Coronary artery (tissue), 2 donors: ENCODE measurements at places on chromosomes 12 and 14.
A peak's percentile ranks its signal among the peaks of the same experiment; 100 is the strongest.

DNA sequence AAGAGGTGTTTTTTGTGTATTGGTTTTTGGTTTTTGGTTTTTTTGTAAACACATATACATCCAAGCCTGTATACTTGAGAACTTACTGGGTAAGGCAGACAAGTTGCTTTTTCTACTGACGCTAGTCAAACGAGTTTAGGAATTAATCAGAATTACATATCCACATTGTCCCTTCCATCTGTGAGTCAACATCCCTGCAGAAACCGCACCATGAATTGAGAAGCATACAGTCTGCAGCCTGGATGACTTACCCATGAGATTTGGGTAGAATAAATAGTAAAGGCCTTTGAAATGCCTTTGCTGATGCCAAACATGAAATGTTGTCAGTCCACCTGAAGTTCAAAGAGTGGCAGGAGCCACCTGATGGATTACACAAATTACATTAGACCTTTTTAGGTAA, 21.4 kb upstream of the C12orf42 start:
- DNase-seq: no peak

GRCh38 chr14:54168489-54168888, 211.9 kb upstream of the BMP4 start:
- no peak for DNase-seq

GRCh38 chr14:69845050-69845581, 34.1 kb upstream of the SMOC1 start:
- no peak for DNase-seq

GRCh38 chr14:75418850-75419768, 8.7 kb upstream of the JDP2 start:
- DNase-seq: no peak

DNA sequence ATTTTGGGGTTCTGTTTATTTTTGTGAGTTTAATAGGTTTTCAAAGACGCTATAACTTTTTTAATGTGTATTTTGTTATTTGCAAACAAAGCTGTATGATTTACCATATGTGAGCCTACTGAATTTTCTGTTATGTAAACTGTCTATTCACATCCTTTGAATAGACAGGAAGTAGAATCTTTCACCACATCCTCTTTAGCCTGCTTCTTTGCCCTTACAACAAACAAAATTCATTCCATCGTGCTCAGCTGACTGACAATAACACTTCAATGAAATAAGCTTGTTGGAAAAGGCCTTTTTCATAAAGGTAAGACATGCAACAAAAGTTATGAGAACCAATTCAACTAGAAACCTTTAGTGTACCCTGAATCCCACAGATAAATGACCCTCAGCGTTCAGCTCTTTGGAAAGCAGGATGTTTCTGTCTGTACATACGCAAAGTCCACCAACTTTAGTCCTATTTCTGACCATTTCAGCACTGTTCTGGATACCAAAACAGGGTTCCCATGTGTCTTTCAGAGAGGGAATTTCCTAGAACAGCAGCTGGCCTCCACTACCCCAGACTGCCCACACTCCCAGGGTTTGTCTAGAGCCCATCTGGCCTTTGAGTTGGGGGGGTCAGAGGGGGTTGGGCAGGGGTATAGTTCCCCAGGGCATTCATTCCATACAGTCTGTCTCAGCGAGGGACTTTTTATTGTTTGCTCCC, 71.3 kb downstream of the DUSP6 start:
- no peak for DNase-seq

DNA sequence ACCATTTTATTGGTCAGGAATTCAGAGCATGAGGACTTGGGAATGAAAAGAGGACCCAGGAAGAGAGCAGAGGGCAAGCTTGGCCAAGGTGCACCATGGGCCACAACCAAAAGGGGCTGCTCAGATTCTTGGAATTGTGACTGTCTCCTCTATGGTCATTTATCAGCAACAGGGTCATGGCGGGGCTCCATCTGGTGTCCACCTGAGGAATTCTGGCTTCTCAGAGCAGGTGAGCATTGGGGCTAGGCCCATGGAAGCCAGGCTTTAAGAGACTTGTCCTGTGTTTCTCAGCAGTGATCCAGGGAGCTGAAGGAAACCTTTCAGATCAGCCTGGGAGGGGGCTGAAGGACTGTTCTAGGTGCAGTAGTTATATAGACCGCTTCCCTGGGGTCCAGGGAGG, 2.6 kb upstream of the RIN3 start:
- no peak for DNase-seq

DNA sequence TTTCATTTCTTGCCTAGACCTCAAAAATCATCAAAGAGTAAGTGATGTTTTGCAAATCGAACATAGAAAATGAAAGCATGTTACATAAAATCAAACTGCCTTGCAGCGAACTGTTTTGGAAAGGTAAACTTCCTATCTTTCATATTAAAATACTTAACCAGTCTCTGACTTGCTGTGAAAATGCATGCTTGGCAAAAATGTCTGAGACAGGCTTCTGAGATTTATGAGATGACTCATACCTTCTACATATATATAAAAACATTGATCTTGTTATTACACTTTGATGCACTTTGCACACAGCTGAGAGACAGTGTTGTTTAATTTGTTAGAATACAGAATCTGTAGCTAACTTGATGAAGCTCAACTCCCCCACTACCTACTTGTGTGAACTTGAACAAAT, 179.1 kb downstream of the KITLG start:
- DNase-seq: no peak

DNA sequence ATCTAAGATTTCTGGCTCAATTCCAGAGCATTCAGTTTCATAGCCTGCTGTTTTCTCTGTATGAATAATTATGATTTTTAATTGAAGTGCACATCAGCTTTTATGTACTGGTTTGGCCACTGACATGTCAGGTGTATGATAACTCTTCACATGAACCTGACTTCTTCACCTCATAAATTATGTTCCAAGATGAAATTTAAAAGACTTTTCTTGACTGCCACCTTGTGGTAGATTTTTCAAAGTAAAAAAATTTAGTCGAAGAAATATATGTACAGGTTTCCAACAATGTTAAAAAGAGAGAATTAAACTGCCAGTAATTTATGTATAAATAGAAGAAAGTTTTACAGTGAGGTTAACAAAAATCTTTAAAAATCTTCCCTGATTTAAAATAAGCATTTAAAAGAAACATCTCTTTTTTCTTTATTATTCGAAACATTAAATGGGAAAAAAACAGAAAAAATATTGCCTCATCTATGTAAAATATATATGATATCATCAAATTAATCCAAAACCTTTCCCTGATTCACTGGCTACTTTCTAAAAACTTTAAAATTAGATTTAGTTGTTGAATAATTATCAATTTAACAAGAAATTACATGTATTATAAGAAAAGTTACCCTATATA, 124.9 kb upstream of the ATXN7L3B start:
- DNase-seq: no peak

DNA sequence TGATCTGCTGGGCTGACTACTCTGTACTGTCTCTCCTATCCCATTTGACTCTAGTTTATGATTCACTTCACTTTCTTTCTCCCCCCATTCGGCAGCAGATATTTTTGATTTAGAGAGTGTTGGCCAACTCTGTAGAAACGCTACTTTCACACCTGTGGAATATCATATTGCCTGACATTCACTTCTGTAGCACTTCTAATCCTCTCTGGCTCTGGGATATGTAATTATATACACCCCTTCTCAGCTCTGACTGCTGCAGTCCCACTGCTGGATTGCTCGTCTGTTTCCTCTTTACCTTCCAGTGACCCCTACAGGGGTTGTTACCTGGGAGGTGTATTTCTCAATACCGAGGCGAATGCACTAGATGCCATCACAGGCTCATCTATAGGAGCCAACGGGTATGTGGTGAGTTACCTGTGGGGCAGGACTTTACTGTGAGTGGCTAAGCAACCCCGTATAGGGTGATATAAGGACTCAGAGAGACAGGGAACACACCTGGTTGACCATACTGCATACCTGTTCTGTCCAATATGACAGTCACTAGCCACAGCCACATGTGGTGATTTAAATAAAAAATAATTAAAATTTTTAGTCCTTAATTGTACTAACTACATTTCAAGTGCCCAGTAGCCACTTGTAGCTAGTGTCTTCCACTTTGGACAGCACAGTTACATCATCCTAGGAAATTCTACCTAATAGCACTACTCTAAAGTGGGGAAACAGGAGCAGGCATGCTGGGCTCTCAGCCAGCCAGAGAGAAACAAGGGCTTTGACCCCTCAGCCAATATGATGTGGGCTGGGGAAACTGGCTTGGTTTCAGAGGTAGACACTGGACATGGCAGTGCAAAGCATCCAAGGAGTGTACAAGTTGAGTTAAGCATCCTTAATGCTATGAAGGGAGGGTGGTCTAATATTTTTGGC, 95.0 kb downstream of the C12orf75 start:
- no peak for DNase-seq

- DNase-seq: peak; percentile 38
These were observed 118.6 kb downstream of the DICER1 start for GRCh38 chr14:95038521-95039250.

DNA sequence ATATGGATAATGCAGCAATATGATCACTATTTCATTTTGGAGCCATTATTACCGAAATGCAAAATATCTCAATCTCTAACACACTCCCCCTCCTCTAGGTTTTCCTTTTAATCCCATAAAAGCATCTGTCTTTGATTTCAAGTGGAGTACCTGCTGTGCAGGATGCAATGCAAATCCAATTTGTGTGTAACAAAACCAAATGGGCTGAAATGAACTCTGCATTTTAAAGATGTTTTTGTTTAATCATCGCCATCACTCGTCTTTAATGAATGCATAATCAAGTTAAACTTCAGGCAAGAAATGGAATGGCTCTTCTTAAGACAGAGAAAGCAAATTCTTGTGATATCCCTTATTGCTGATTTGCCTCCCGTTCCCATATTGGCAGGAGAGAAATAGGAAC, 114.3 kb downstream of the SLC15A5 start:
- no peak for DNase-seq
